ENCODE measurements at places on chromosomes 3 and 15.

GRCh38 chr15:40286061-40286532 lies 3.2 kb upstream of the ANKRD63 start:
- no peak for DNase-seq

GRCh38 chr3:184896336-184896735 lies 84.4 kb downstream of the VPS8 start:
- no peak for DNase-seq

GRCh38 chr15:55917881-55918296 lies 75.5 kb downstream of the NEDD4 start:
- DNase-seq: no peak

- DNase-seq: no peak
Measured at GRCh38 chr15:90031231-90031791, 30.2 kb downstream of the ZNF710 start.

GRCh38 chr15:55255714-55256113 lies 33.9 kb downstream of the RAB27A start:
- no peak for DNase-seq

- DNase-seq: no peak
Measured at GRCh38 chr15:61393949-61394348, 164.8 kb upstream of the RORA start.

- DNase-seq: no peak
Measured at GRCh38 chr15:90558171-90558573, 28.4 kb downstream of the CRTC3 start.

GRCh38 chr3:89303701-89304100 lies 196.3 kb downstream of the EPHA3 start:
- no peak for DNase-seq

DNA sequence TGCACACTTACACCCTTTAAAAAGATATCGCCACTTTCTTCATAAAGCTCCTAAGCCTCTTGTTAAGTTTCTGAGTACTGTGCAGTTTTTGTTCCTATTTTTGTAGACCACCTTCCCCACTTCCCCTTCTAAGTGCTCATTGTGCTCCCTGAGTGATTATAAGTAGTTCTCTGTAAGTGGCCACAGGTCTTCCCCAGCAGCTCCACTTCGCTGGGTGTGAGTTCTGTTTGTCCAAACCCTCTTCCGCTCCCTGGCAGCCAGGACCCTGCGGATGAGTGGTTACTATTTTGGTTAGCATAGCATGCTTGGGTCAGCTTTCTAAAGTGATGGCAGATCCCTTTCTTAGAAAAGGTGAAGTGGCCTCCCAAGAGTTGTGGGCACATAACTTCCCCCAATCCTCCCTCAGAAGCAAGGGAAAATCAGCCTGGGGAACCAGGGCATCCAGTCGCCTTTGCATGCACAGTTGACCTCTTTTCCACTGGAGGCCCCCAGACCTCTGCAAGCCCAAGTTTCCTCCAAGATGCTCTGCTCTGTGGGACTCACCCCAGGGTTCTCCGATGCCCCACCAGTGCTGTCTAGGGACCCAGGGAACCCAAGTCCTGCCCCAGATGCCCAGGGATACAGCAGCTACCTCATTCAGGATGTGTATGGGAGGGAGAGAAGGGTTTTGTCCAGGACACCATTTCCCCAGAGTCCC lies 69.6 kb downstream of the ATP10A start:
- DNase-seq: no peak

DNA sequence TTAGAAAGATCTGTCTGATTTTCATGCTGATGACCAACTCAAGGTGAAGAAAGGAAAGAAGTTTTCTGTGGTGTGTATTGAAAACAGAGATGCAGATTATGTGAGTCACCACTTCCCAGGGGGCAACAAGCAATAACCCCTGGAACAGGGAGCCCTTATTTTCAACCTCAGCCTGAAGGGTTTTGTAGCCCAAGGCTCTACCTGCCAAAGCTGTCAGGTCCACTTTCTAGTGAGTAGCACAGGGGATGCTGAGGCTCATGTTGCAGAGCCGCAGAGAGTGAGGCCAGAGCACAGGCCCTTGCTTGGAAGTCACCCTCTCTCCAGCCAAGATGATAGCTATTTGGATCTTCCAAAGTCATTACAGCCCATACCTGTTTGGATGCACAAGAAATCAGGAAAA lies 152.2 kb upstream of the SLC24A5 start:
- DNase-seq: no peak

- no peak for DNase-seq
Measured at GRCh38 chr15:50024281-50024680, 94.8 kb downstream of the ATP8B4 start.

DNA sequence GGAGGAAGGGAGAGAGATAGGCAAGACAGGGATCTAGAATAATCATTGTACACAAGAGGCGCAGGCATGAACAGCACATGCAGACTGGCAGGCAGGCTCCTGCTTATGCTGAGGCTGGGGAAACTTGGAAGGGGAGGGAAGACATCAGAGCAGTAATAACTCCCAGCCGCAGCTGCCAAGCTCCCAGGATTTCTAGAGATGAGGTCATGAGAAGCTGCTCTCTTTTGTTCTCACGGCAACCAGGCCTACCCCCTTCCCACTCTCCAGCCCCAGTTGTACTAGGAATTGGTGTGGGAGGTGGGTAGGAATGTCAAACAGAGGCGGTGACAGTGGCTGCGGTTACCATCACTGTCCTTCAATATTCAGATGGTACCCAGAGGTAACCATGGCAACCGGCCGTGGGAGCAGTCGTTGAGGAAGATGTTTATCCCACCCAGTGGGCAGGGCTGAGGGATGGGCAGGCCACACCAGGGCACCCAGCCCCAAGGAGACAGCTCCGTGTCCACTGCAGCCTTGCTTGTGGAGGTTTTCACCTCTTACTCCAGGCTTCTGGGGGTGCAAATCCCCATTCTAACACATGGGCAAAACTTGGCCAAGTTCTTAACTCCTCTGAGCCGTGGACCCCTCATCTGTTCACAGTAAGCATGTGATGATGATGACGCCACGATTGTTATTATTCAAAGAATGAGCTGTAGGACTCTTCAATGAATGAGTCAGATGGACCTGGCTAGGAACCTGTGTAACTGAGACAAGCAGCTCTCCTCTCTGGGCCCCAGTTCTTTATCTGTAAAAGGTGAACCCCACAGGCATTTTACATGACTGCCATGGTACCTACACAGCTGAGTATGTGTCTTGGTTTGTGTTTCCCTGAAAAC lies 360.8 kb upstream of the PROK2 start:
- DNase-seq: no peak

DNA sequence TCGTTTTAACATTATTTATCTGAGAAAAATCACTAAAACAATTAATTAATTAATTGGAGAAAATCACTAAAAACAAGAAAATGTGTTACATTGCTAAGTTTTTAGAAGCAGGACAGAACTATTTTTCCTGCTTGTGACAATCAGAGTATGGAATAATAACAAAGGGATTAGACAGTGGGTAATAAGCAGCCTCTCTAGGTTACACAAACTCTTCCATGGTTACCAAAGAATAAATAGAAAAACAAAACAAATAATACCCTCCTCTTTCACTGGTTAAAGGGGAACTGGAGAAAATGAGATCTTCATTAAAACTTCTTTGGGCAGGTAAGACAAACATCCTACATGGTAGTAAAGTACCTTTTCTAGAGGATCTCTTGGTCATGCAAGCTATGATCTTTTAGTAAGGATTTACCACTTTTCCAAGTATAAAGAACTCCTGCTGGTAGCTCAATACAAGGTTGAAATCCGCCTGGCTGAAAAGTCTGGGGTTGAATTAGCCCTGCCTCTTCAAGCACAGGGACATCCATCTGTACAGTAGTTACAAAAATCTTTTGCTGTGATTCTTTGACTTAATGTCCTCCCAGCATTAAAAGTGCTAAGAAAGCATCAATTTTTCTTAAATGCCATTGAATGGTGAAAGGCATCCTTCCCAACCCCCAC lies 2.5 kb upstream of the PLCH1 start:
- no peak for DNase-seq

DNA sequence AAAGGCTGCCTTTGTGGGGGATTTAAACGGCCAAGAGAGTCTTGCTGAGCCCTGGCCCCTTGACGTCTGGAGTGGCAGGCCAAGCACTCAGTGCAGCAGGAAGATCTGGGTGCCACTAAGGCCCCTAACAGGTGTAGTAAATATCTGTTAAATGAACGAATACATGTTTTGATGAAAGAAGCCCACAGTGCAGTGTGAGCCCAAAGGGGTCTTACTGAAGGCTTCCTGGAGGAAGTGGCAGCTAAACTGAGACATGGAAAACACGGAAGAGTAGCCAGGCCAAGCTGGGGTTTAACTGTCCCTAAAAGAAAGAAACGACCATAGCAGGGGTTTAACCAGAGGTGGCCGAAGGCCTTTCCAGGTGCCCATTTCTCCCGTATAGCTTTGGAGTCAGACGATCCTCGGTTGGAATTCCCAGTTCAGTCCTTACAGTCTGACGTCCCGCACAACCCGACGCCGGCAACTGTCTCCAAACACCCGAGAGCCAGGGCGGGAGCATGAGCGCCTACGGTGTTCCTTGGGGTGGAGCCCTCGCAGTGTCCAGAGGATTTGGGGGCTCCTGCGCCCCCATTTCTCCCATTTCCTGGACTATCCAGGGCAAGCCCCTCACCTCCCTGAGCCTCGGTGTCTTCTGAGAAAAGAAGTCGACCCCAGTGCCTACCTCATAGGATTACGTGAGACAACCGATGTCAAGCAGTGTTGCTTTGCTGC lies 910 bp upstream of the ABHD6 start:
- no peak for DNase-seq

GRCh38 chr3:94379264-94379663 lies 316.4 kb downstream of the NSUN3 start:
- no peak for DNase-seq

DNA sequence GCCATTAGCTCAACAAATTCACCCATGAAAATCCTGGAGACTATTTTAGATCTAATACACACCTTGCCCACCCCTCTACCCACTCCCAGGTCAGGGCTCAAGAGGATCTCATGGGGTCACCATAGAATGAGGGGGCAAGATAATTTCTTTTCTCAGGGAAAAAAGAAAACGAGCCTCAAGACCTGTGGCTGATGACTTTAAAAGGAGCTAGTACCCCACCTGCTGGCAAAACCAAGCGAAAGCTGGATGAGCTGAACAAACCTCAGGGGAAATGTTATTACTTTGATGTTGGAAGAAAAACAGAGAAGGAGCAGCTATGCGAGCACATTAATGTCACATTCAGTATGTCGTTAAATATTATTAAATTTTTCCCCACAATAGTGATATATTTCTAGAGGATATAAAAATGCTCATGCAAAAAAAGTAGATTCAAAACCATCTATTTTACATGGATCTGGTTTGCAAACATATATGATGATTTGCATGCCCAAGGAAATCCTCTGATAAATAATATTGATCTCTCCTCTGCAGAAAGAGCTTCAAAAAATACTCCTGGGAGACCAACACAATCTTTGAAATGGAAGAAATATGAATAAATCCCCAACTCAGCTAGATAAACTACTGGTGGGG lies 37.7 kb downstream of the PLD1 start:
- no peak for DNase-seq

- DNase-seq: no peak
Measured at GRCh38 chr3:152203652-152204051, 65.1 kb upstream of the MBNL1 start.

DNA sequence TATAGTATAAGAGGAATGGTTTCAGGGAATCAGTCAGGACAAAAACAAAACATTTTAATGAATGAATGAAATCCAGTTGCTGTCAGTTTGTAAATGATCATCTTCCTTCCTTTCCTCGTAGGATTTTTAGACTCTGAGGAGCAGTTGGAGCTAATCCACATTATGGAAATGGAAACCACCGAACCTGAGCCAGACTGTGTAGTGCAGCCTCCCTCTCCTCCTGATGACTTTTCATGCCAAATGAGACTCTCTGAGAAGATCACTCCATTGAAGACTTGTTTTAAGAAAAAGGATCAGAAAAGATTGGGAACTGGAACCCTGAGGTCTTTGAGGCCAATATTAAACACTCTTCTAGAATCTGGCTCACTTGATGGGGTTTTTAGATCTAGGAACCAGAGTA lies 3.1 kb downstream of the TIPARP start:
- no peak for DNase-seq

- no peak for DNase-seq
Measured at GRCh38 chr3:107660306-107660976, 137.7 kb downstream of the BBX start.

DNA sequence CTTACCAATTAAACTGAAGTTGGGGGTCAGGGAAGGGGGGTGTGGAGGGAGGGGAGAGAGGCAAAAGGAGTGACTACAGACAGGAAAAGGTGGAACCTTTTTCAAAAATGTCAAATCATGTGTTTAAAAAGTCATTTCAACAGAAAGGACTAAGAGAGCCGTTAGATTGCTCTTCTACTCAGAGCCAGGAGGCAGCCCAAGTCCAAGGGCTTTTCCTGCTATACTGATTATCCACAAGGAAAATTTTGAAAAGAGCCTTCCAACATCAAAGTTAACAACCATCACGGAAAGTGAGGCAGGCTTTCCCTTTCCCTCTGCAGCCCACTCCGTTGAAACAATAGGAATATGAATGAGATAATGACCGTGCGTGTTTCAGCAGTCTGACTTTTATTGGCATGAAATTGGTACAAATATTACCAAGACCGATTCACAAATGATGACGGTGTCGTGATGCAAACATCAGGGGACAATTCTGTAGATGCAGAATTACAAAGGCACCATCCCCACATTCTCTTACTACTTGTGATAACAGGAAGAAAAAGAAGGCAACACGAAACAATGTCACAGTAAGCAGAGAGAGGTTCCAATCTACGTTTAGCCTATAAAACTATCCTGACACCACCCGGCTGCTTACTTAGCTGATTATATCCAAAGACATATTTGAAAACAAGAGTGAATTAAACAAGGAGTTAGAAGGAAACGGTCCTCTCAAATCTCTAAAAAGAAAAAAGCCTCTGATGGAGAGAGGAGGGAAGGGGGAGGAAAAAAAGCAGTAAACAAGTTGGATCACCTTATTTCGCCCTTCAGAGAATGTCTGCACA lies 453.7 kb downstream of the FOXP1 start:
- DNase-seq: no peak

GRCh38 chr3:197592361-197593045 lies 36.7 kb upstream of the BDH1 start:
- no peak for DNase-seq

DNA sequence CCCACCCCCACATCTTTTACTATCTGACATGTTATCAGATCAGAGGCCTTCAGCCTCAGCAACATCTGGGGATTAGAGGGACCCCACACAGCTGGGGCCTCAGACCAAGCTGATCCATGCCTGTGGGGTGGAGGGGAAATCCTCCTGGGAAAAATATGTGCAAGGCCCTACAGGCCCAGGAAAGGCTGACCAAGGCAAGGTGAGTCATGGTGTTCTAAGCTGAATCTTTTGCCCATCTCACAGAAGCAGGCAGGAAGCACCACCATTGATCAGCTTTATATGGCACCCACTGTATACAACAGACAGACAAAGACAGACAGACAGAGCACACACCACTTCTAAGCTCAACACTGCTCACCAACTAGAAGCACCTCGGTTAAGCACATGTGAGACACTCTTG lies 12.4 kb upstream of the PARP6 start:
- DNase-seq: no peak

- DNase-seq: no peak
Measured at GRCh38 chr15:90646662-90647305, 70.4 kb upstream of the BLM start.

Data from activated CD8-positive, alpha-beta memory T cell treated with anti-CD3 and anti-CD28 coated beads for 4 hours (primary cell).